Smooth muscle cell of the umbilical artery (primary cell): ENCODE measurements at places on chromosomes 11 and 22. TPM values are rescaled to one million over a fixed set of nuclear protein-coding genes. Genes with fewer than 3 reads are reported as not detected.

Gene TRIM48
- total RNA-seq, result not detected in 2 replicates

Gene RFPL3
- not detected in 2 replicates for total RNA-seq

Gene TECTA
- total RNA-seq, result under 0.01 and 0.18 TPM in 2 replicates

Gene APOA4
- not detected in 2 replicates for total RNA-seq
